ENCODE measurements at places on chromosomes 11 and 22.

DNA sequence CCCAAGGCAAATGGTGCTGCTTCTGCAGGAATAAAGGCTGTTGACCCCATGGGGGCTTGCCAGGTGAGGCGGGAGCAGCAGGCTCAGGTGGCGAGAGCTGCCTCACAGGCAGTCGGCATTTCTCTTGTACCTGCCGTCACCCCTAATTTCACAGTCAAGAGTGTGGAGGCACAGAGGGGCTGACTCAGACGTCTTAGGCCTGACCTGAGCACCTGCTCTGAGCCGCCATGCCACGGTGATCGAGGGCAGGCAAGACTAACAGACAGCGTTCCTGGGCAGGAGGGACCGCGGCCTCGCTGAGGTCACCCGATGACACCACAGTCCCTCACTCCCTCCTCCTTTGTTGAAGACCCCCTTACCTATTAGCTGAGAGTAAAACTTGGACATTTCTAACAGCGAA is 5.2 kb downstream of the ALG12 start:
- no peak for DNase-seq

DNA sequence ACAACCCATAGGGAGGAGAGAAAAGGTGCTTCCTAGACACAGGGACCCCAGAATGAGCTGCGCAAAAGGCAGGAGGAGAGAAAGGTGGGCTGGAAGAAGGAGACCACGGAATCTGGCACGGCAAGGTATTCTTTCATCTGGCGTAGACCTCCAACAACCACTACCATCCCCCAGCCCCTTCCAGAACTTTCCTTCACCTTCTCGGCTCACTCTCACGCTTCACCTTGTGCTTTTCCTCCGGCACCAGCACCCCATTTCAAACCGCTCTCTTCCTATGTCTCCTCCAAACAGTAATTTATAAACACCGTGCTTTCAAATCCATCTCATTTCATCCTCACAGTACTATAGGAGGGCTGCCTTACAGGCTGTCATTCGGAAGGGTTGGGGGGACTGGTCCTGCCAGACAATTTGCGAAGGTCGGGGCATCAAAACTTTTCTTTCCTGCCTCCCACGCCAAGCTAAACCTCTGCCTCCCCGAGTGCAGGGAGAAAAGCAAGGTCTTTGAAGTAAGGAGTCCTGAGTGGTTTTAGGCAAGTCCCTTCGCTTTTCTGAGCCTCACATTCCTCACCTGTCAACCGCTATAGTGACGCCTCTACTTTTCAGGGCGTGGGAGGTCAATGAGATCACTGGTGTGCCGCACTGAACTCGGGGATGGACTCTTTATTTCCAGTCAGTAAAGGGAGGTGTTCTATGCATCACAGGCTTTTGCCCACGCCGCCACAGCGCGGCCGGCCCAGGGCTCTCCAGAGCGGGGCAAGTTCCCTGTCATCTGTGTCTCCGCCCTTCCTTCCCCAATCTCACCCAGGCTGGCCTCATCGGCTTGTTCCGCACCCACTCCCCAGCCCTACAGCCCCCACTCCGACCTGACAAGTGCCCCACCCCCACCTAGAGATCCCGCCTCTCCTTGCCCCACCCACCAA is 800 bp downstream of the KCTD21 start:
- peak; percentile 65 for DNase-seq

DNA sequence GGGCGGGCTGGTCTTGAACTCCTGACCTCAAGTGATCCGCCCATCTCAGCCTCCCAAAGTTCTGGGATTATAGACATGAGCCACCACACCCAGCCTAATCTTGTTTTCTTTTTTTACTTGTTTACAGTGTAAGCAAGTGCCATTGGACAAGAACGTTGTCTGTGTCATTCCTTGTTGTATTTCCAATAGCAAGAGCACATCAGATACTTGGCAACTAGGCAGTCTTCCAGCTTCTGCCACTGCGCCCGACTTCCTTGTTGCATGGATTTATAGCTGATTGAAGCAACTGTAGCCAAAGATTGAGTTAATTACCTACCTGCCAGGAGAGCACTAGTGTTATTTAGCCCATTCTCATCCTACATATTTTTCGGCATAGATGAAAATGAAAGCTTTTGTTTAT is 3.1 kb upstream of the SGSM3 start:
- no peak for DNase-seq

DNA sequence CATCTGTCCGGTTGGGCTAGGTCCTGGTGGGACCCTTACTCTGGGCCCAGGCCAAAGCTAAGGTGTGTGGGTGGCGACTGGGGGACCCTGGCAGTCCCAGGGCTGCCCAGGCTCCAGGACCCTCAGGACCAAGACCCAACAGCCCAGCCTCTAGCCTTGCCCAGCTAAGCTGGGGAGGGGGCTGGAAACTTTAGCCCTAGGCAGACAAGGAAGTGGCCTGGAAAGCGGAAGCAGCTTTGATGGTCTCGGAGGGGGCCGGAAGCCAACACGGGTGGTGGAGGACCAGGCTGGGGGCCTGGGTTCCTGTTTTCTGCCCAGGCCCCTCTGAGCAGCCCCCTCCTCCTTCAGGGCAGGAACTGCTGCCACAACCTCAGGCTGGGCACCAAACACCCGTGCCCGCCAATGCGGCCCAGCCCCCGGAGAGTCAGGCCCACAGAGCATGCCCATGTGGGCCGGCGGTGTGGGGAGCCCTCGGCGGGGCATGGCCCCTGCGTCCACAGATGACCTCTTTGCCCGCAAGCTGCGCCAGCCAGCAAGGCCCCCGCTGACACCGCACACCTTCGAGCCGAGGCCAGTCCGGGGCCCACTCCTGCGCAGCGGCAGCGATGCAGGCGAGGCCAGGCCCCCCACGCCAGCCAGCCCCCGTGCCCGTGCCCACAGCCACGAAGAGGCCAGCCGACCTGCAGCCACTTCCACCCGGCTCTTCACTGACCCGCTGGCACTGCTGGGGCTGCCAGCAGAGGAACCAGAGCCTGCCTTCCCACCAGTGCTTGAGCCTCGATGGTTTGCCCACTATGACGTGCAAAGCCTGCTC is 2.8 kb downstream of the SIPA1 start:
- DNase-seq = no peak

DNA sequence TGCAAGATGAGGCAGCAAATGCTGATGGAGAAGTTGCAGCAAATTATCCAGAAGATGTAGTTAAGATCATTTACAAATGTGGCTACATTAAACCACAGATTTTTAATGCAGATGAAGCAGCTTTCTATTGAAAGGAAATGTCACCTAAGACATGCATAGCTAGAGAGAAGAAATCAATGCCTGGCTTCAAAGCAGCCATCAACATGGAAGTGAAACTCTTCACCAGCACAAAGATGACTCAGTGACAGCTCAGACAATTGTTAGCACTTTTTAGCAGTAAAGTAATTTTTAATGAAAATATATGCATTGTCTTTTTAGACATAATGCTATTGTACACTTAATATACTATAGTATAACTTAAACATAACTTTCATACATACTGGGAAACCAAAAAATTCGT is 71.4 kb downstream of the FANCF start:
- no peak for DNase-seq

DNA sequence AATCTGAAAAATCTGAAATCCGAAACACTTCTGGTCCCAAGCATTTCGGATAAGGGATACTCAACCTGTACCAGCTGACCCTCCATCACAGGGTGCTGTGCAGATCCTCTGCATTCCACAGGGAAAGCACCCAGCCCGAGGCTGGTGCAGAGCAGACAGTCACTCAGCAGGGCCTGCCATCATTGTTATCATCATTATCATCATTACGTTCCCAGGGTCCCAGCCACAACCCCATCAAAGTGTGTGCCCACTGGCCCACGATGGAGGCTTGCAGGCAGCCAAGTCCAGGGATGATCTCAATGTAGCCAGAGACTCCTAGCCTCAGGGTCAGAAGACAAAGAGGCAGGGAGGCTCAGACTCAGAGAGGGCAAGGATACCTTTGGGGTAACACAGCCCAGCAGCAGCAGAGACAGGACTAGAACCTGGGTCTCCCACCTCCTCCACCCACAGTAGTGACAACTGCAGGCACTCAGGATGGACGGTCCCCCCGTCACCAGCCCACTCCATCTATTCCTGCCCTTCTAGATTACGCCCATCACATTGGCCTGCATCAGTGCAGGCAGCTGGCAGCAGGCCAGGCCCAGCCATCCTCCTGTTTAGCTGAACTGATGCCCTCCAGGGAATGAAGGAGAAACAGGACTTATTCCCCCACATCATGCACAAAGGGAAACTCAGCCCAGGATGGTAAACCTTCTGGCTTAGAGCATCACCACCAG is 10.3 kb downstream of the GAL3ST1 start:
- DNase-seq = no peak

GRCh38 chr11:70590356-70590991 is 192.1 kb downstream of the CTTN start:
- DNase-seq = no peak

DNA sequence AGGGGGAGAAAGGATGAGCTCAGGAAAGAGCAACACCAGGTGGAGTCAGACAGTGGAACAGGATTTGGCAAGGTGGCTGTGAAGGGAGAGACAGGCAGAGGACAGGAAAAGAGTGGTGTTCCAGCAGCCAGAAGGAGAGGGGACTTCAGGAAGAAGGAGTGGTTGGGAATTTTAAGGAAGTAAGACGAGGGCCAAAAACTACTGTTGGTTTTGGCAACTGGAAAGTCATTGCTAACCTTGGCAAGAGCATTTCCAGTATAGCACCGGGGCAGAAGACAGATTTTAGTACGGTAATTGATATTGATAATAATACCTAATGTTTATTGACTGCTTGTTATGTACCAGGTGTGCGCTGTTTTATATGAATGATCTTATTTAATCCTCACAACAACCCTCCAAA is 15.4 kb upstream of the DDX6 start:
- no peak for DNase-seq

- no peak for DNase-seq
Measured at GRCh38 chr11:68164437-68164836, 43.2 kb upstream of the CHKA start.

GRCh38 chr11:9489080-9489765 is 28.4 kb downstream of the ZNF143 start:
- DNase-seq = no peak

GRCh38 chr11:117097389-117098268 is 599 bp downstream of the SIK3 start:
- DNase-seq = no peak

GRCh38 chr22:26525946-26526564 is 13.8 kb upstream of the TFIP11 start:
- no peak for DNase-seq

DNA sequence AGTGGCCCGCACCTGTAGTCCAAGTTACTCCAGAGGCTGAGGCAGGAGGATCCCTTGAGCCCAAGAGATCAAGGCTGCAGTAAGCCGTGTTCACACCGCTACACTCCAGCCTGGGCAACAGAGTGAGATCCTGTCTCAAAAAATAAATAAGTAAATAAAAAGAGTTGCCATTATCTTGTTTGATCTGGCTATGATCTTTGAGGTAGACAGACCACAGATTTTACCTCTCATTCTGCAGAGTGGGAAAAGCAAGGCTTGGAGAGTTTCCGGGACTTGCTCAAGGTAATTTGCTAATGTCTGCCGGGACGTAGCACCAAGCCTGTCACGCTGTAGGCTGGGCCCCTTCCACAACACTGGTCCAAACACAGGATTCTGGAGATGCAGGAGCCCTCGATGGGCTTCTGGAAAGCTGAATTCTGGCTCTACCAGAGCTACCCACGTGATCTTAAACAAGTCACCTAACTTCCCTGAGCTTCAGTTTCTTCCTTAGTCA is 6.8 kb downstream of the GRAP2 start:
- no peak for DNase-seq

DNA sequence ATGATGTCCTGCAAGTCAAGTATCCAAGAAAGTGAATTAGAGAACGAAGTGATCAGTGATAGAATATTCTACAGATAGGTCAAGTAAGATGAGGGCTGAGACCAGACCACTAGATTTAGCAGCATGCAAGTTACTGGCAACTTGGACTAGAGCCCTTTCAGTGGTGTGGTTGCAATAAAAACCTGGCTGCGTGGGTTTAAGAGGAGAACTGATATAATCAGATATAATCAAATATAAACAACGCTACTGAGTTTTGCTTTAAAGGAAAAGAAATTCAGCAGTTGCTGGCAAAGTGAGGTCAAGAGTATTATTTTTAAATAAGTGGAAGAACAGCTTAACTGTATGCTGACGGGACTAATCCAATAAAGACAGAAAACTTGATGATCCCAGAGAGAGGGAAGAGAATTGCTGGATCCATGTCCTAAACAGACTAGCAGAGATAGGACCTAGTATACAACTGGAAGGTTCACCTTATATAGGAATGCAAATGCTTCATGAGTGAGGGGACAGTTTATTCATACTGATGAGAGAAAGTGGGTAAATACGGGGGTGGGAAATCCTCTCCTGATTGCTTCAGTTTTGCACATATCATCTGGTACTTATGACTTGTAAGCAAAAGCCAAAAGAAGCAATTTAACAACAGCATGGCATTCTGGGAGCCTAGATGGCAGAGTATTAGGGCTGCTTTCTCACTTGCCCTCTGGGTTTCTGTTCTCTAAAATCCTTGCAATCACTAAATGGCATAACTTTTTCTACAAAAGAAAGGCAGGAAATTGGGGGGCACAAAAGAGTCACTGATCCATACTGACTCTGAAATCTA is 146.2 kb downstream of the RBFOX2 start:
- DNase-seq = no peak

GRCh38 chr11:11708256-11708655 is 86.5 kb upstream of the GALNT18 start:
- no peak for DNase-seq

- DNase-seq = no peak
Measured at GRCh38 chr11:128837627-128838026, 29.5 kb downstream of the KCNJ1 start.

Data from activated CD8-positive, alpha-beta memory T cell treated with anti-CD3 and anti-CD28 coated beads for 48 hours (primary cell).